ENCODE measurements at places on chromosomes 16 and 17.

GRCh38 chr17:57620576-57620975, 124.5 kb downstream of the CCDC182 start:
- DNase-seq, result no peak

- no peak for DNase-seq
Observed at GRCh38 chr16:81861503-81861902, 82.4 kb downstream of the PLCG2 start.

GRCh38 chr17:33512113-33512512, 219.0 kb upstream of the ASIC2 start:
- no peak for DNase-seq

DNA sequence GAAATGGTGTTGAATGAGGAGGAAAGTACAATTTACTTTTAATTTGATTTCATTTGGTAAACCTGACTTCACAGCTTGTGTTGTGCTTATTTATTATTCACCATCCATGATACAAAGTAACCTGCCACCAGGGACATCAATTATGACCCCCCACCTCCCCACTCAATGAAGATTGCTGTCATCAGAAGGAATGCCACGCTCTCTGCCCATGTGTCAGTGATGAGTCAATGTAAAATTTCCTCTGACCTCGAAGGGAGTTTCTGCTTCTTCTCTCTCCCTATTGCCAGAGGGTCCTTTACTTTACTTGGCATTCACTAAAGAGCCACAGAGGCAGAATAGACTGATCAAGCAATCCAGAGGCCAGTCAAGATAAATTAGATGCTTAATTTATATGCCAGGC, 759.7 kb downstream of the CDH11 start:
- DNase-seq, result no peak

DNA sequence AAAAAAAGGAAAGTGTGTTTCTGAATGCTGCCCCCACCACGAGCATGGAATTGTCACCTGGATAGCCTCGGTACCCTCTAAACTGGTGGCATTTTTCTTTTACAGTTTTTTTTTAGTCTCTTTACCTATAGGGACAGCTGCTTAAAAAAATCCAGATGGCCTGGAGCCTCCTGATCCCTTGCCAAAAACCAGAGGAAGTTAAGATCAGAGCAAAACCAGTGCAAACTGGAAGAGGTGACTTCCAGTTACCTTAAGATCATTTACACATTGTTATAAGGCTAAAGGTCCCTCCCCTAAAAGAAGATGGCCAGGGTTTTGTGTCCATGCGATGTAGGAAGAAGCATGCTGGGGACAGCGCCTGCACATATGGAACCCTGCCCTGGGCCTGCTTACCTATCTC, 3.5 kb downstream of the MEFV start:
- DNase-seq, result no peak

- no peak for DNase-seq
Observed at GRCh38 chr16:11806721-11807120, 9.7 kb upstream of the ZC3H7A start.

- DNase-seq, result no peak
Observed at GRCh38 chr17:33968350-33969044, 286.6 kb upstream of the CCL2 start.

DNA sequence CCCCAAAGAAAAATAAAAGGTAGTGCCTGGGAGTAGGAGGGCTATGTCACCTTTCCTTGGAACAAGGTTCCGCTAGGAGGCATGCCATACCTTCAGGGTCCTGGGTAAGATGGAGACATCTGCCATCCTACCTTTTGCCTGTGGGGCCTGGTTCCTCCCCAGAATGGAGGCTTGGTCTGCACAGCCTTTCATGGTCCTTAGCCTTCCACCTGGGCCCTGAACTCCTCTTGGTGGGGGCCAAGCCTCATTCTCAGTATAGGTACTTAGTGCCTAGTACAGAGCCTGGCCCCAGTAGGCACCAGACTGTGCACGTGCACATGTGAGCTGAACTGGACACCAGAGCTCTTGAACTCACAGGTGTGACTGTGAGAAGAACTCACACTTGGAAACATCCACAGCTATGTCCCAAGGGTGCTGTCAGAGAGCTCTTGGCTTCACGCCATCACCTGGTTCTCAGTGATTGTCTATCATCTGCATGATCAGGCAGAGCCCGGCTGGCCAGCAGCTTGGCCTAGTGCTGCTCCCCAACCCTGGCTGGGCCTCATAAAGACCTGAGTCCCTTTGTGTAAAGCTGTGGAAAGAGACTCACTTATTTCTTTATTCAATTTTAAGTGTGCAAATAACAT, 143.2 kb downstream of the SOCS1 start:
- no peak for DNase-seq

DNA sequence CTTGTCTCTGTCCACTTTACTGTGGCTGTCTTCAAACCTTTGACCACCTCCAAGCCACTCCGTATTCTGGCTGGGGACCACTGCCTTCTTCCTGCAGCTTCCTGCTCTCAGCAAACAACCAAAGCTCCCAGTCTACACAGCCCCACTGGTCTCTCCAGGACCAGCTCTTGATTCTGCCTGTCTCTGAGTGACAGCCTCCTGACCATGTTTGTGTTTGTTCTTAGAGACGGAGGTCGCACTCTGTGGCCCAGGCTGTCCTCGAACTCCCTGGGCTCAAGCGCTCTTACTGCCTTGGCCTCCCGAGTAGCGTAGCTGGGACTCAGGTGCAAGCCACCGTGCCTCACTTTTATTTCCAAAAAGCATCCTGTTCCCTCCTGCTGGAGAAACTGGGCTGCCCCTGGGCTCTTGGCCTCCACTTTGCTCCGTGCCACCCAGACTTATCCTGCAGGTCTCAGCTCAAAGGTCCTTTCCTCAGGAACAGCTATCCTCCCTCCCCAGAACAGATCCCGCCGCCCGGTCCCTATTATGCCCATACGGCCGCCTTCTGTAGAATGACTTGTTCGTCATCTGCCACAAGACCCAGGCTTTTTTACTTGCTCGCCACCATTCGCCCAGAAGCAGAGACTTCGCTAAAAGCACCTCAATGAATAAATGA, 9.1 kb downstream of the MNT start:
- DNase-seq, result no peak

DNA sequence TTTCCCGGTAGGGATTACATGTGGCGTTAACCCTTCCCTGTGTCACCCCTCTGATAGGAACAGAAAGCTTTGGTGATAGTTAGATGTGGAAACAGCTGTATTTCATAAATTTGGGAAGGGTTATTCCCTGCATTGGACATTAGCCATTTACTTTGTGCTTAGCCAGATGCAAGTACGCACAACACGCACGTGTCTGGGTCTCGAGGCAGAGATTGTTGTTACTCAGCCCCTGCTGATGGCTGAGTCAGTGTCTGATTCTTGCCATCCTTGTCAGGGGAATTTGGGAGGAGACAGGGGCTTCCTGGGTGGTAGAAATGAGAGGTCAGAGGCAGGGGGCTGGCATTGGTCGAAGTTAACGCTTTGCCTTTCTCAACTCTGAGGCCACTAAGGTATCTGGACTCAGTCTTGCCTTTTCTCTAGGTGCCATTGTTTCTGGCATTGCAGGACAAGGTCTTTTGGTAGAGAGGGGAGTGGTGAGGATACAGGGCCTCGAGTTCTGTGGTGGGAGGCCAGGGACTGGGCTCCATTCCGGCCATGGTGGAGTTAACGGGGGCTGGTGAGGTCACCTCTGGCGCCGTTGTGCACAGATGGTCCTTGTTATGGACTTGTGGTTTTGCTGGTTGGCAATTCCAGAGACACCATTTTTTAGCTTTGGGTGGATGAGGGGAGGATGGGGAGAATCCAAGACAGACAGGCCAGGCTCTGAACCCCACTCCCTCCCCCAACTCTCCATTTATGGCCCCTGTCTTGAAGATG, 8.2 kb downstream of the MMP2 start:
- no peak for DNase-seq

DNA sequence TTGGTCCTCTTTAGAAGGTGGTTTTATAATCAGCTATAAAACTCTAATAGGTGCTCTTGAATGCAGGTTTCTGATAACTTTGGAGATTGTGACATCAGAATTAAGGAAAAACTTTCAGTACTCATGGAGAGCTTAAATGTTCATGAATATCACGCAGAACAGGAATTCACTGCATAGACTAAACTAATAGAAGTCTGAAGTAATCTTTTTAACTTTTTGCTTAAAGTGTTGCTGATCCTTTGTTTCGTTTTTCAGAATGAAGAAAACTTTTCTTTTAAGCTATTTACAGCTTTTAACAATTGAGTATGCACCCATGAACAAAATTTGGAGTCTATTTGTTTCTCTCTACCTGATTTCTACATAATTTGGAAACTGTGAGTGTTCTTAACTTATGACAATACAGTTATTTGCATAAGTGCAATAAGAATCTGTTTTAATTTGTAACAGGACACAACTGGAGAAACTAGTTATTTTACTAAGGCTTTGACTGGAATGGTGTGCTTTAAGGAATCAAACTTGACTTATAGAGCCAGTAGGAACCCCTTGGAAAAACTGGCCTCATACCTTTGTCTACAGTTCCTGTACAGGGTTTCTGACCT, 17.0 kb upstream of the TRIM25 start:
- DNase-seq, result no peak

DNA sequence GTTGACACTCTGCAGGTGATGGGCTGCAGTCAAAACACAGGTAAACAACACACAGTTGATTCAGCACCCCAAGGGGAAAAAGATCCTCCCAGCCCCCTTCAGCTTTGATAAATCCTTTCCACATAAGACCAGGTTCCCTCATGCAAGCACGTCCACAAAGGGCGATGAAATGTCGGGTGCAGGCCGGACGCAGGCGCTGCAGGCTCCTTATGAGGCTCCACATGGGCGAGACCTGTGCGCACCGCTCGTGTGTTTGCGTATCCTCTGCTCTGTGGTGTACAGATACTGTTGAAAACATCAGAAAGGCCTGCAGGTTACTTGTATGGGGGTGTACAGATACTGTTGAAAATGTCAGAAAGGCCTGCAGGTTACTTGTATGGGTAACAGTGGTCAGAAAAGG, 14.4 kb upstream of the ZNF750 start:
- DNase-seq, result no peak

Data from stimulated activated CD8-positive, alpha-beta memory T cell treated with anti-CD3 and anti-CD28 coated beads, Interleukin-4, amount 100 ng/mL, for 4 hours (primary cell).